ENCODE measurements at places on chromosomes 4 and X.
A peak's percentile ranks its signal among the peaks of the same experiment; 100 is the strongest.

GRCh38 chr4:6502147-6502546 is 29.7 kb upstream of the PPP2R2C start:
- no peak for DNase-seq

DNA sequence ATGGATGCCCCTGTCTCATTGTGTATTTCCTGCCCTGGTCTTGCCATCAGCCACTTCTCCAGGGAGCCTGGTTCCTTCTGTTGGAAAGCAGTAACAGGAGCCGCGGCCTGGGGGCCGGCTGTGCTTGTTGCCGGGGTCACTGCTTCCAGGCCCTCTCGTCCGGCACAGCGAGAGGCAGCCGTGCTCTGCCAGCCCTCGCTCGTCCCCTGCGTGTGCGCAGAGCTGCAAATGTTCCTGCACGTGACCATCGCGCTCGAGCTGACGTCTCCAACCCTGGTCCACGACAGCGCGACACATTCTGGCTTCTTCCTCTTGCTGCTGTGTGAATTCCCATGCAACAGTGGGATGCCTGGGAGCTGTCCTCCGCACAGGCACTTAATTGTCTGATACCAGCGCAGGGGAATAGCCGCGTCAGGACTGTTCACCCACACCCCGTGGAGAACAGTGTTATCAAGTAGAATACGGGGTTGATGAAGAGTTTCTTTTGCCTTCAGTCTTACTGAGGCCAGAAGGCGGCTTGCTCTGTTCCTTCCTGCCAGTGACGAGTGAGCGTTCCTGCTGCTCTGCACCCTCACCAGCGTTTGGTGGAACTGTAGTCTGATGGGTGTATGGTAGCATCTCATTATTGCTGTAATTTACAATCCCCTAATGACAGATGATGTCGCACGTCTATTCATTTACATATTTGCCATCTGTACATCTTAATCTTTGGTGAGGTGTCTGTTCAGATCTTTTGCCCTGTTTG is 12.3 kb downstream of the PDE6B start:
- no peak for DNase-seq

GRCh38 chr4:108840426-108840975 is 77.6 kb upstream of the ETNPPL start:
- no peak for DNase-seq

DNA sequence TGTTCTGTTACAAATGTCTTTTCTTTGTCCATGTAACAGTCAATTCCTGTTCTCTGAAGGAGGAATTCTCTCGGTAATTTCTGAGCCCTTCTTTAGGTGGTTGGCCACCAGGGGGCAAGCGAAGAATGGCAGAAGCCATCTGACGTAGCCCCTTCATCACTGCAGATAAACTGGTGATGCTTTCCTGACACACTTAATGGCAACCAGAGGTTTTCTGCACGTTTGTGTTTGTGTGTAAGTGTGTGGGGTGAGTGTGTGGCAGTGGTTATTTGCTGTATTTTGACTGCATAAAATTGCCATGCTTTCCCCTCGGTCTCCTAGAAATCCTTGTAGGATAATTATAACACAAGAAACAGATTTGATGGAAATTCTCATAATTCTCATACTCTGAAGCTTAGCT is 64.8 kb upstream of the STOX2 start:
- DNase-seq = peak; percentile 21

DNA sequence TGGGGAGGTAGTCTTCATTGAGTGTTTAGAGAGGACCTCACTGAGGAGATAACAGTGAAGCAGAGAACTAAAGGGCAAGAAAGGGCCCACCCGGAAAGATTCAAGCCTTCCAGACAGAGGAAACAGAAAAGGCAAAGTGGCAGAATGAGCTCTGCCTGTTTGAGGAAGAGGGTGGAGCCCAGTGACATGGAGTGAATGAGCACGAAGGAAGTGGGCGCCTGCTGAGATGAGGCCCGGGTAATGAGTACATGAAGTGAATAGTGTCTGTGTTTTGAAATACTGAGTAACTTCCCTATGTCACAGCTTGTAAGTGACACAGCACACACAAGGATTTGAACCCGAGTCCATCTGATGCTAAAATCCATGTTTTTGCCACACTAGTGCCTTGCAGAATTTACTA is 32.5 kb upstream of the TLR2 start:
- DNase-seq = no peak

DNA sequence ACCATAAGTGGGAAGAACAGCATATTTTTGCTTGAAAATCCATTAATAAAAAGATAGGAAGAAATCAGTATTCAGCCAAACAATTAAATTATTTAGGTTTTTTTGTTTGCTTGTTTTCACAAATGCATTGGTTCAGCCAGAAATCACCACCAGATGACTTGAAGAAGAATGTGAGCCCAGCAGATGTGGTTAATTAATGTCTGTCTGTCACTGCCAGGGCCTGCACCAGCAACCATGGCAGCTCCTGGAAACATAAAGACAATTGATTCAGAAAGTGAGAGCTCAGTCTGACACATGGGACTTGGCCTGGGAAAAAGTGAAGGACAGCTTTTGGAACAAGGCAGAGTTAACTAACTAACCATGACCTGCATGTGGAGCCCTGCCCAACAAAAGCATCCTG is 74.0 kb downstream of the MAOB start:
- no peak for DNase-seq

DNA sequence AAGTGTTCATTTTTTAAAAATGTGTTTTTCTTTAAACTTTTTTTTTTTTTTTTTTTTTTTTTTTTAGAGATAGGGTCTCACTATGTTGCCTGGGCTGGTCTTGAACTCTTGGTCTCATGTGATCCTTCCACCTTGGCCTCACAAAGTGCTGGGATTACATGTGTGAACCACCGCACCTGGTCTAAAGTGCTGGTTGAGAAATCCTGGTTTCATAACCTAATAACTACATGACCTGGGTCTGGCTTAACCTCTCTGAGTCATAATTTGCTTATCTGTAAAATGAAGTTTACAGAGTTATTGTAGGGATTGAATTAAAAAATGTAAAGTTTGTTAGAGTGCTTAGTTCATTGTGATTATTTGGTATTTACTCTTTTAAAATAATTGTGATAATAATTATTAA is 5.2 kb downstream of the HSD17B13 start:
- DNase-seq = no peak

DNA sequence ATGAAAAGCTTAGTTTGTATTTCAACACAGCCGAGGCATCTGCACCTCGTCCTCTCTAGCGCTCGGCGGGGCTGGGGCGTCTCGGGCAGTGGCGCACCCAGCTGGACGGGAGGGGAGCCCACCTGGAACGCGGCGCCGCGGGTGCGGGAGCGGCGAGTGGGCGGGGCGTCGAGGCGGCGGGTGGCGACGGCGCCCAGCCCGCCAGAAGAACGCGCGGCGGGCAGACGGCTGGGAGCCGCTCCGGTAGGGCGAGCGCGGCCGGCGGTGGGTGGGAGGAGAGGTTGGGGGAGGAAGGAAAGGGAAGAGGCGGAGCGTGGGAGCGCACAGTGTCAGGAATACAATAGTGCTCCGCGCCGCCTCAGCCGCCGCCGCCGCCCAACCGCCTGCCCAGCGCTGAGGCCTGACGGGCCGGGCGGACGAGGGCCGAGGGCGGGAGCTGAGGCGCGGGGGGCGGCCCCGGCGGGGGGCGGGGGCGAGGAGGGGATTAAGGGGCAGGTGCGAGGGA is at the start of gene JADE3:
TSS of gene JADE3 (plus strand) at position 324 of the 505 bp plus-strand sequence. CDS start 72,474 bp downstream, outside the sequence.
- no peak for DNase-seq

DNA sequence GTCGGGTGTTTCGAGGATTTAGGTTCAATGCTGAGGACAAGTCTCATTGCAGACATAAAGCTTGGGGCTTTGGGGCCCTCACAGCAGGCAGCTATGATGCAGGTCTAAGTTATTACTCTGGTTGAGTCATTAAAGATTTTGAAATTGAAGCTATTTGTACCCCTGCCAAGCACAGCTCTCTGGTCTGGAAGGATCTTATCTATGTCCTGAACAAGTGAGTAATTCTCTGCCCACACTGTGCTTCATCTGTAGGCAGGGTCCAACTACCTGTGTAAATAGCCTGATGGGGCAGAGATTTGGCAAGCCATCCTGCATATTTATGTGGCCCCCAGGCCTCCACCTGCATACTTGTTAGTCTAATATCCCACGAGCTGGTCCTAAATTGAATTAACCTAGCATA is 41.4 kb upstream of the MAGEA4 start:
- no peak for DNase-seq

GRCh38 chrX:139554376-139554775 is 23.8 kb downstream of the F9 start:
- no peak for DNase-seq

GRCh38 chrX:32448320-32448719 is 763.0 kb downstream of the DMD start:
- no peak for DNase-seq

GRCh38 chr4:120801137-120801758 is 121.3 kb downstream of the PRDM5 start:
- no peak for DNase-seq

- DNase-seq = no peak
Measured at GRCh38 chr4:182339221-182339641, 96.0 kb downstream of the TENM3 start.

- no peak for DNase-seq
Measured at GRCh38 chr4:55612341-55612740, 20.3 kb upstream of the PDCL2 start.

DNA sequence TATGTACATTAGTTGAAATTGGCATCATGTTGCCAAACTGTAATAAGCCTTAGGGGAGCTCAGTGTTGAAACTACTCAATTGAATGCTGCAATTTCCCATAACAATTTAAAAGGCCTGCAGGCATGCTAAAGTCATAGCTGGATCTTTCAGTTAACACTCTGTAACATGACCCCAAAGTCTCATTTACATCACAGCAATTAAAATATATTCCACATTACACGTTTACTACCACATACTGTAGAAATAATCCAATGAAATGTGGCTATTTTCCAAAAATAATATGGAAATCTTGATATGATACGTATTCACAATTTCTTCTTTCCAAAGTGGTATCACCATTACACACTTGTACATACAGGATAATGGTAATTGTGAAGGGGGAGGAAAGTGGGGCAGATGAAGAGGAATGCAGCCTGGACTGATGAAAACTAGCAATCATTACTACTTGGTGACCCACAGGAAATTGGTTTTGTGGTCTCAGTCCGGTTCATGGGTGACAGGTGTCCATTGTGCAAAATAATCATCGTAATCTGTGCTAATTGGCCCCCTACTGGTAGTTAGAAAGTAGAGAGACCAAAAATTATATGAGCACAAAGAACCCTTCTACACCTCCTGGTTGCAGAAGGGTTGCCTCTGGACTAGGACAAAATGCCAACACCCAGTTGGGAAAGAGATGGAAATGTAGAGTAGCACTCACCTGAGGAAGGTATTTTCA is 63.7 kb downstream of the TENM3 start:
- no peak for DNase-seq

DNA sequence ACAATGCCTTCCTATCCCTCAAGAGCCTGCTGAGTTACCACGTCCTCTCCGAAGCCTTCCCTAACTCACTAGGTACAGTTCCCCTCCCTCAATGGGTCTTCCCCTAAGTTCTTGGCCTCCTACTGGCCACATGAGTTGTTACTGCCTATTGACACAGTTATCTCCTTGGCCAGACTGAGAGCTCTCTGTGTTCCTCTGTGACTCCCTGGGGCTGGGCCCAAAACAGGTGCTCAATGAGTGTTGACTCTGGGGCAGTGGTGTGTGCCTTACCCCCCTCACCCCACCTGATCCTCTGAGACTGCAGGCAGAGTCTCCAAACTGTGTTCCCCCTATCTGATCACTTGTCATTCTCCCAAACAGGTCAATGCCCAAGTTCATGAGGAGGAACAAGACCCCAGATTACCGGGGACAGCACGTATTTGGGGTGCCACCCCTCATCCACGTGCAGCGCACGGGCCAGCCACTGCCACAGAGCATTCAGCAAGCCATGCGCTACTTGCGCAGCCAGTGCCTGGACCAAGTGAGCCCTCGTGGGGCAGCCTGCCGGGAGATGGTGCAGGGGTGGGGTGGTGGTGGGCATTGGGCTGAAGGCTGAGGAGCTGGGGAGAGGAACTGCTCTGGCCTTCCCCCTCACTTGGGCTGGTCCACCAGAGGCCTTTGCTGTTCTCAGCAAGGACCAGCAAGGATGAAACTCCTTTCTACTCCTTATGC is 72.6 kb downstream of the STARD8 start:
- DNase-seq = no peak

DNA sequence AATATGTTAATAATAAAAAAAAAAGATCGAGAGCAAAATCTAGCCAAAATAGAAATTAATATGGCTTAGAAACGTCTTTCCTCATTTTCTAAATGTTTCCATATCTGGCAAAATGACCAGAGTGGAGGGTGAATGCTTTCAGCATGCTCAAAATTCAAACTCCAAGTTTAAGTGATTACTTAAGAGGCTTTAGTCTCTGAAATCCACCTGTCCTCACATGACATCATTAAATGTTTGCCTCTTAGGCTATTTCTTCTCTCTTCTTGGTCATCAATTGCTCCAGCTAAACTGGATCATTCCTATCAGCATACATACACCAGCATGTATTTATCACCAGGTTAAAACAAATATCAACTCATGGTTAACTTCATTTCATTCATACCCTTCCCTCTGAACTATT is 54.5 kb upstream of the ATXN3L start:
- no peak for DNase-seq

DNA sequence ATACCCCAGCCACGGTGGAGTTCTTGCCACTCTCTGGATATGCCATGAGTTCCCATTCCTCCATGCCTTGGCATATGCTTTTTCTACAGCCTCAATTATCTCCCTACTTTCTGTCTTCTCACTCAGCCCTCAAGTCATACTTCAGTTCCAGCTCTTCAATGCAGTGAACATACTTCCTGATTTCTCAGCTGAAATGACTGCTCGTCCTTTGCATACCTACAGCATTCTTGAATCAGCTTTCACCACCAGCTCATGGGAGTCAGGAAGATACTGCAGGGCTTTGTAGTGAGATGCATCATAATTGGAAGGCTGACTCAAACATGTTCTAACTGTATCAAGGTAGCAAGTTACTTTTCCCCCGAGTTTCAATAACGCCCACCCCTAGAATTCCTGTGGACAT is 118.4 kb downstream of the APBB2 start:
- no peak for DNase-seq

GRCh38 chr4:128155231-128155855 is 94.2 kb downstream of the LARP1B start:
- no peak for DNase-seq

- DNase-seq = no peak
Measured at GRCh38 chr4:2617955-2618354, 81.5 kb downstream of the FAM193A start.

GRCh38 chr4:158315706-158316105 is 105.4 kb downstream of the TMEM144 start:
- no peak for DNase-seq

- no peak for DNase-seq
Measured at GRCh38 chrX:48035891-48036290, 29.1 kb downstream of the SPACA5 start.

DNA sequence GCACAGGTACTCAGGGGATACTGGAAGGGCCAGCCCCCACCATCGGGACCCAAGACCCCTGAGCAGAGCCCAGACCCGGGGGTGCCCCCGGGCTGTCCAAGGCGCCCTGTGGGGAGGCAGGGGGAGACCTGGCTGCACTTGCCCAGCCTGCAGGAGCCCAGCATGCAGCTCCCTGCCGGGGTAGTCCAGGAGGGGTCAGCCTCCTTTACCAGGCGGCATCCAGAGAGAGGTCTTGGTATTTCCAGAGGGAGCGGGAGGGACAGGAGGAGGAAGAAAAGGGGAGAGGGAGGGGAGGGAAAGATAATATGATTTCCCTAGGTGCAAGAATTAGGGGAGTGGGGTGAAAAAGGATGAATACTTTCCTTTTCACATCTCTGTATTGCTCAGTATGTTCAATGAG is 97.5 kb downstream of the ABLIM2 start:
- DNase-seq = no peak

- no peak for DNase-seq
Measured at GRCh38 chr4:88938138-88938537, 118.8 kb downstream of the FAM13A start.
